ENCODE measurements at places on chromosomes 12 and 14.

DNA sequence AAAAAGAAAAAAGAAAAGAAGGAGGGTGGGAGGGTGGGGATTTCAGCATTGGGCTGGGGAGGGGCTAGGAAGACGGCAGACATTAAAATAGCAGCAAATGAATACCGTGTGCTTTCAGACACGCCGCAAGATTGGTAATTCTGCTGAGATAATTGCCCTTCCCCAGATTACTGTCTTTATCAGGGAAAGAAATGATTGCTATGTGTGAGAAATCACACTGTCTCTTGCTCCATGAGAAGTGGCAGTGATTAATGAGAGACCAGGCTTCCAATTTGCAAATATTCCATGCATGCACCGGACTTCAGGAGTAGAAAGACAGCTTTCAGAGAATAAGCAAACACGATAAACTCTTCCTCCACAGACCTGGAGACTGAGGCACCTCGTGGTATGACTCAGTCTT lies 7.6 kb upstream of the KCNA5 start:
- no peak for DNase-seq

DNA sequence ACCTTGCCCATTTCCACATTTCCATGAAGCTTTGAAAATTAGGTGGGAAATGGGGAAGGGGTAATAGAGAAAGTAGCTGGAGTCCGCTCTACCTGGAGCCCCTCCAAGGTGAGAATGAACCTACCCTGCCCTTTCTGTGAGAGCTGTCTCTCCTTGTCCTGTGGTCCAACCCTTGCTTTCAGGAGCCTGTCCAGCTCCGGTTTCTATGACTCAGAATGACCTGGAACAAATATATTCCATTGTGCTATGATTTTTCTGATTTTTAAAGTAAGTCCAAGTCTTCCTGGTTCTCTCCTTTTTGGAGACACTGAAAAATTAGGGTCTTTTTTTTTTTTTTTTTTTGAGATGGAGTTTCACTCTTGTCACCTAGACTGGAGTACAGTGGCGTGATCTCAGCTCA lies 89.1 kb upstream of the VASH1 start:
- no peak for DNase-seq

- no peak for DNase-seq
These were observed 121.7 kb downstream of the RALGAPA1 start for GRCh38 chr14:35687335-35687939.

GRCh38 chr14:95153866-95154265 lies 3.5 kb downstream of the DICER1 start:
- DNase-seq = no peak

GRCh38 chr12:113270709-113271009 lies 49.4 kb downstream of the TPCN1 start:
- no peak for DNase-seq

- DNase-seq = no peak
These were observed 86.7 kb downstream of the LRP6 start for GRCh38 chr12:12180136-12180535.

DNA sequence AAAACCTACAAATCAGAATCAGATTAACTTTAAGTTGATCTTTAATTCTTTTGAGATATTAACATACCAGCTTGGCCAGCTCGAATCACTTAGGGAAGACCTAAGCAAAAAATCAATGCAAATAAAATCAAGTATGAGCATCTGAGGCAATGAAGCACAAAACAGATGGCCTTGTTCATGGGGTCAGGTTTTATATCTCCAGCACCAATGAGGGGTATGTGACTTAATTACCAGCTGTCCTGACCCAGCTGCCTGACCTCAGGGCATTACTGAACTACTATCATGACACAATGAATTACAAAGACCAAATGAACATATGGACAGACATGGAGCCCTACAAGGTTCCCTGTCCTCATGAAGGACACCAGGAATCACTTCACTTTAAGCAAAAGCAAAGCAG lies 70.5 kb downstream of the FGD6 start:
- DNase-seq = no peak

- DNase-seq = no peak
These were observed 21.9 kb downstream of the YBX3 start for GRCh38 chr12:10701131-10701681.

GRCh38 chr14:60622210-60622916 lies 26.9 kb downstream of the SIX1 start:
- DNase-seq = no peak

DNA sequence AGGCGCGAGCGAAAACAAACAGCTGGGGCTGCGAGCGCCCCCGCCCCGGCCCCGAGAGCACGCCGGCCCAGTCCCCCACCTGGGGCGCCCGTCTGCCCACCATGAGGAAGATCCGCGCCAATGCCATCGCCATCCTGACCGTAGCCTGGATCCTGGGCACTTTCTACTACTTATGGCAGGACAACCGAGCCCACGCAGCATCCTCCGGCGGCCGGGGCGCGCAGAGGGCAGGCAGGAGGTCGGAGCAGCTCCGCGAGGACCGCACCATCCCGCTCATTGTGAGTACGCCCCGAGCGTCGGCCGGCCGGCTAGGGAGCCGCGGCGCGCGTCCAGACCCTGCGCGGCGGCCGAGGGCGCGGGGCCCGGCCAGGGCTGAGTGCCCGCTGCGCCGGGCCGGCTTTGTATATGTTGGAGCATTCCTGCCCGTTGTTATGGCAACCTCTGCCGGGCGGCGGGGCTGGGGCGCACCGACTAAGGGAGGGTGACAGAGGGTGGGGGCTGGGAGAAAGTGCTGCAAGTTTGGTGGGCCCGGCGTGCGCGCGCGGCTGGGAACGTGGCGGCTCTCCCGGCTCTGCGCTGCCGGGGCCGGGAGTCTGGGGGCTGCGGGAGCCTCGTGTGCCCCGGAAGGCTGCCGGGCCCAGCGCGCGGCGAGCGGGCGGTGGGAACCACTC lies 367 bp downstream of the GALNT16 start:
- DNase-seq = no peak

DNA sequence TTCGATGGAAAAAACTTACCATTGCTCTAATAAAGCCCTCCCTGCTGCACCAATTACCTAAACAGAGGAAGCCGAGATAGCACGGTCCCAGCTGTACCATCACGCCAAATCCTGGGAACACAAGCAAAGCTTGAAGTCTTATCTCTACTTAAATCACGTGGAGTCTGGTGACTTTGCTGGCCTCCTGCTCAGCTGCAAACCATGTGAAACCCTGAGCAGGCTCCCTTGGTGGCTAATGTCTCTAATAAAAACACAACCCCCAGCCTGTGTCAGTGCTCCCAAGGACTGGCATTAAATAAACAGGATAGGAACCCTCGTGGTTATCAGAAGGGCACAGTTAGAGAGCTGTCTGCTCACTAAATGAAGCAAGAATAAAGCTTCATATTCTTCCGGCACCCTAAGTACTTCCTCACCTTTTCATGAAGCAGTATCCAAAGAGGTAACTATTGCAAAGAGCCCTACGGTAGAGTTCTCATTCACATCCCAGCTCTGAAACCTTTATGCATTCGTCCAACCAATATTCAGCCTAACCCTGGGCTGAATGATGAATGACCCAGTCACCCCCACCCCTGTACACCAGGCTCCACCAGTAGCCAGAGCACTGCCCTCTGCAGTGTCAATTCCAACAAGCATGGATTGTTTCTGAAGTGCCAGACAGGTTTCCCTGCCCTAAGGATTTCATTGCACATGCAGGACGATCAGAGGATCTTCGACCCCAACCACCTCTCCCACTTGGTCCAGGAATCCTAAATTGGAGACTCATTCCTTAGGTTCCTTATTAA lies 452.7 kb upstream of the TMPO start:
- no peak for DNase-seq

DNA sequence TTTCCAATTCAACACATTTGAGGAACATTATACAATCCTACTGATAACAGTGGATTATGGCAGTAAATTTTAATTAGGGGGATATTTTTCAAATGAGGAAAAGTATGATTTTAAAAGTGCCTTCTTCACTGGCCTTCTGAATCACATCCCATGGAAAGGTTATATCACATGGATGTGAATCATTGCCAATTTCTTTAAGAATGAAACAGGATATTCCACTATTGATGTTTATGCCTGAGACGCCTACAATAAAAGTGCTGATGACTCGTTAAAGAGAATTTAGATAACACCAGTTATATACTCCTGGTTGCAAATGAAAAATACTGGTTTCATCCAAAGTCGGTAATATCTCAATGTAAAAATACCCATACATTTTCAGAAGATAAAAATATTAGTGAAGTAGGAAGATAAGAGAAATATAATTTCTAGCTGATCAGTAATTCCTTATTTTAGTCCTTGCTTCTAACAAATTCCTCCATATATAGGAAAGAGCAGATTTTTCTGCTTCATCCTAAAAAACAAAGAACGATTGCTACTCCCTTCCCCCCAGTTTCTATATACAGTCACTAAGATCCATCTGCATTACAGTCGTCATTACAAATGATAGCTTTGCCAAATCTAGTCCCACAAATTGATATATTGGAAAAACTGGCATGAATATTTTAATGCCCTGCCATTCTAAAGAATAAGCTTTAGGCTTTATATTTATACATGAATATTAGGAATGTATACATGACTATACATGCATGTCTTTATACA lies 139.5 kb upstream of the SOX5 start:
- DNase-seq = no peak

- no peak for DNase-seq
These were observed 227.5 kb upstream of the ABCD2 start for GRCh38 chr12:39846971-39847650.

DNA sequence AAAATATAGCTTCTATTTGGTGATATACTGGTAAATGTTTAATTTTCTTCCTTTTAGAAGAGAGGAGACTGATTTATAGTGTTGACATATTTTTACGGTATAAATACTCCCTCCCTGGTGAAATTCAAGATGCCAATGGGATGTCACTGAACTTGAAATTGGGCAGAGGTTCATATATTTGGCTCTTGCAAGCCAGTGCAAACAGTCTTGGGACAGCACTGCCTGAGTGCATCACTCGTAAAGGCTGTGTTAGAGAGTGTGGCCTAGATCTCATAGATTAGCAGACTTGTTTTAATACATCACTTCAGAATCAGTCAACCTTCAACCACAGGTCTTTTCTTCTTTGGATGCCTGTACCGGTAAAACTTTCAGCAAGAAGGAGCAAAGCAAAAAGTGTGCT lies 681.0 kb downstream of the NRXN3 start:
- DNase-seq = no peak

GRCh38 chr12:95262808-95263207 lies 45.2 kb downstream of the VEZT start:
- no peak for DNase-seq

DNA sequence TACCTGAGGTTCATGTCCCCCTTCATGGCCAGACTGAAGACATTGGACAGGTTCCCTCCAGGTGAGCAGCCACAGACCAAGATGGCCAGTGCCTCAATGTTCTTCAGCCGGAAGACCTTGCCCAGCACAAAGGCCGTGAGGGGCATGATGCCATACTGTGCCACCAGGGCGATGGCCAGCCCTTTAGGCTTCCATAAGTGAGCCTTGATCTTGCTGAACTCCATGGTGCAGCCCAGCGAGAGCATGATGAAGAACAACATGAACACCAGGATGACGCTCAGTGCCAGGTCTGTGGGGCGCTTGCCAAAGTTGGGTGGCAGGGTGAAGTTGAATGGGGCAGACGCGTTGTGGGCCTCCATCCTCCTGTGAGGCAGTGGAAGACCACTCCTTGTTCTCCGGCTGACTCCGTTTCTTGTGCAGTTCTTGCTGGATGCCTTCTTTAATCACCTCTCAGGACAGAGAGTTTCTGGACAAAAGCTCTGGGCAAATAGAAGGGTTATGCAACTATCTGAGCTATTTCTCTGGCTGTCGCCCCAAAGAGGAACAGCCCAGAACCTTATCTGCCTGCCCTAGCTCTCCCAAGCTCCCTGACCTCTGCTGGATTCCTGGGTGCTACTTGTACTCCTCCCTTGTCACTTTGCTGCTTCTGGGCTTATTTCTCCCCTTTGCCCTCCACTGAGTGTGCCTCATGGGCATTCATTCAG lies at the start of gene SLC10A1:
Gene SLC10A1 (minus strand): TSS at position 445 of the 704 bp plus-strand sequence. CDS start 86 bp downstream, at position 359.
- DNase-seq = no peak

DNA sequence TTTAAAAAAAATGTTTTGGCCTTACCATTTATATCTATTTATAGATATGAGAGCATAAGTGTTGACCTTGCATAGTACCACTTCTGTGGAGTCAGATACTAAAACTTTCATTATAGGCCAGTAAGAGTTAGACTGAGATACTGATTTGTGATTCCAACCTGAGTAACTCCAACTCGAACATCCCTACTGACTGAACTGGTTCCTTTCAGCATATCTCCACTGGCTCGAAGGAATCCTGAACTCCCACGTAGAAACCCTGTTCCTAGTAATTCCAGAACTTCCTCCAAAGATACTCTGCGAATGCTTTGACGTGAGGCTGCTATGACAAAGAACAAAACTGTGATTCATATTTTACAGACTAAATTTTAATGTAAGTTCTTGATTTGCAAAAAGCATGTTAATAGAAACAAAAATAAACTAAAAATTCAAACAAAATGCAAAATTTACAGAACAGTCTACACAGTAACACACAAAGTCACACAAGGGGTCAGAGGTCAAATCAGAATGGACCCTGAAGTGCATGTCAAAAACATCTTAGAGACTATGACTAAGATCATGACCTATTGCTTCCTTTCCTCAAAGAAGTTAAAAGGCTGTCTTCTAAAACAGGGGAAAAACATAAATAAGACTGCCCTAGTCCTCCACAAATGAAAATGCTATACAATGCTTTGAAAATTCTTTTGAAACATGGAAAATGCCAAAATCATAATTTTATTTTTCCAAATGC lies 31.5 kb downstream of the HEATR5A start:
- DNase-seq = no peak

DNA sequence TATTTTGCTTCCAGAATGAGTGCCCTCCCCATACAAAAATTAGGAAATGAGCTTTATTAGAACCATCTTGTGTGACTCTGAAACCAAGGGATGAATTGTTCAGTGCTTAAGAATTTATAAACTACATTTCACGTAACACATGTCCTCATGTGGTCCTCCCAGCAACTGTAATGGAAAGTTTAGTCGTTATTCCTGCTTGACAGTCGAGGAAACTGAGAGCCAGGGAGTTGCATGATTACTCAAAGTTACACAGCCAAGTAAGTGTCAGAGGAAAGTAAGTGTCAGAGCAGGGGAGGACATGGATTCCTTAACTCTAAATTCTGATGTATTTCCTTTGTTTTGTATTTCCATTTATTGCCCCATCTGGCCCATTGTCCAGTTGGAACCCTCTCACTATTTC lies 453.9 kb downstream of the FUT8 start:
- DNase-seq = no peak

GRCh38 chr14:104425763-104426646 lies 153.6 kb upstream of the C14orf180 start:
- DNase-seq = no peak

- DNase-seq = no peak
These were observed 298.4 kb downstream of the TRHDE start for GRCh38 chr12:72570601-72571000.

DNA sequence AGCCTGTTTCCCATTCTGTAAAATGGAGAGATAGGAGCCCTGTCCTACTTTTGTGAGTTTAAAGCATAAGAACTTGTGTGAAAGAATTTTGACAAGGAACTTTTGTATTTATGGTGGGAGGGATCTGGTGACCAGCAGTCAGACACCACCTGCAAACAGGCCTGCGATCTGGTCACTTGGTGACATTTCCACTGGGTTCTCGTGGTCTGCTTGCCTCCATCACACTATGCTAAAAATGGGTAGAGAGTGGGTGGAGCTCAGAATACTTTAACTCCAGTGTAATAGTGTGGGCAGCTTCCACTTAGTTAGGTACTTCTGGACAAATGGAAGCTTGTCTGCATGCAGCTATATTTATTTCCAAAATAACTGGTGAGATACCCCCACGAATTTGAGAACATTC lies 26.5 kb upstream of the PLXNC1 start:
- no peak for DNase-seq

GRCh38 chr12:109553906-109554500 lies 19.3 kb downstream of the MMAB start:
- DNase-seq = no peak

GRCh38 chr14:60845523-60845922 lies 111.0 kb downstream of the MNAT1 start:
- DNase-seq = no peak
